ENCODE measurements at places on chromosomes 7 and 10.

DNA sequence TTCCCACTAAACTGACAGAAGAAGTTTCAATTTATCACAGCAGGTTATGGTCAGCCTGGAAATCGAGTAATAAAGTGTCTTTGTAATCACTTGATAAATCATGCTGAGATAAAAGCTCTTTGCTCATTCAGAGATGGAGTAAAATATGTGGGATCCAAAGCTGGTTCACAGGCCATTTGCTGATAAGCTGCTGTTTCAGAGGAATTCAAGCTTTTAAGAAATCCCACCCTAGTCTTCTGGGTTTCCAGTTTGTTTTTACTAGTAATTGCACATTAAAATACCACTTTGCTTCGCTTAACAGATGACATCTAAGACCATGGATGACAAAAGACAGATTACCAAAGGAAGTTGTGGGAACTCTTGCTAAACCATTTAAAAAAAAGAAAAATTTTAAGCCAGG lies 37.4 kb upstream of the CDK6 start:
- no peak for DNase-seq

DNA sequence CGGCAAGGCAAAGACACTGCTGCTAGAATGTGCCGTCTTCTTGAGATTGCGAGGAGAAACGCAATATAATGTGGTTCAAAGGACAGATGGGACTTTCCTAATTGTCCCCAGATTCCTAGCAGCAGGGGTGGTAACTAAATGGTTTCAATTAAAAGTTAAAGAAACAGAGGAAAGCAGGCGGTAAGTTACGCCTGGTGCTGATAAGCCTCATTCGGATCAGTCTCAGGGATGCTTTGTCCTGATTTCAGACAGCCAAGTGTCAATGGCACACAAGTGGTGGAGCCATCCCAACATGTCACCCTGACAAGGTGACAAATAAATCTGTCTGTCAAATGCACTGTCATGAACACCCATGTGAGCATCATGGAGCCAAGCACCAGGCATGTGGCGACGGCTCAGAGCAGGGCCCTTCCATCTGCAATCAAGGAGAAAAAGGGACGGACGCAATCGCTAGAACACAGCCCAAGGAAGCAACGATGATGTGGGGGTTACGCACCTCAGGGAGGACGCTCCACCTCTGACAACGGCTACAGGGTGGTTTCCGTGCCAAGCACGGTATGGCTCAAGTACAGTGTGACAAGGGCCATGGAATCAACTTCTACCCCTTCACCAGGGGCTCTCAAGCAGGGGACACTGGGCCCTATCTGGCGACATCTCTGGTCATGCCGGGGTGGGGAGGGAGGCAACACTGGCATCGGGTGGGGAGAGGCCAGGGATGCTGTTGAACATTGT lies 66.2 kb downstream of the CTBP2 start:
- no peak for DNase-seq

GRCh38 chr10:32054094-32054493 lies 2.1 kb downstream of the KIF5B start:
- no peak for DNase-seq

DNA sequence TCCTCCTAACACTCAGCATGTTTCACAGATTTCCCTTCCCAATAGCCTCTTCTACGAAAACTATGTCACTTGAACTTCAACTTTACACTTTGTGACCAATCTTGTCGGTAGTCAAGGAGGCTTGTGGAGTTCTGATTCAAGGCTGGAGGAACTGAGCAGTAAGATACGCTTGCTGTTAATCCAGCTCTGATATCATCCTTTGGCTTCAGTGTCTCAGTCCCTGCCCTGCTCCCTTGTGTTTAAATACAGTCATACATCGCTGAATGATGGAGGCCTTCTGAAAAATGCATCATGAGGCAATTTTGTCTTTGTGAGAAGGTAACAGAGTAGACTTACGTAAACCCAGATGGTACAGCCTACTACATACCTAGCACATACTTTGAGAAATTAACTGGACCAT lies 173.6 kb downstream of the RNF133 start:
- no peak for DNase-seq

DNA sequence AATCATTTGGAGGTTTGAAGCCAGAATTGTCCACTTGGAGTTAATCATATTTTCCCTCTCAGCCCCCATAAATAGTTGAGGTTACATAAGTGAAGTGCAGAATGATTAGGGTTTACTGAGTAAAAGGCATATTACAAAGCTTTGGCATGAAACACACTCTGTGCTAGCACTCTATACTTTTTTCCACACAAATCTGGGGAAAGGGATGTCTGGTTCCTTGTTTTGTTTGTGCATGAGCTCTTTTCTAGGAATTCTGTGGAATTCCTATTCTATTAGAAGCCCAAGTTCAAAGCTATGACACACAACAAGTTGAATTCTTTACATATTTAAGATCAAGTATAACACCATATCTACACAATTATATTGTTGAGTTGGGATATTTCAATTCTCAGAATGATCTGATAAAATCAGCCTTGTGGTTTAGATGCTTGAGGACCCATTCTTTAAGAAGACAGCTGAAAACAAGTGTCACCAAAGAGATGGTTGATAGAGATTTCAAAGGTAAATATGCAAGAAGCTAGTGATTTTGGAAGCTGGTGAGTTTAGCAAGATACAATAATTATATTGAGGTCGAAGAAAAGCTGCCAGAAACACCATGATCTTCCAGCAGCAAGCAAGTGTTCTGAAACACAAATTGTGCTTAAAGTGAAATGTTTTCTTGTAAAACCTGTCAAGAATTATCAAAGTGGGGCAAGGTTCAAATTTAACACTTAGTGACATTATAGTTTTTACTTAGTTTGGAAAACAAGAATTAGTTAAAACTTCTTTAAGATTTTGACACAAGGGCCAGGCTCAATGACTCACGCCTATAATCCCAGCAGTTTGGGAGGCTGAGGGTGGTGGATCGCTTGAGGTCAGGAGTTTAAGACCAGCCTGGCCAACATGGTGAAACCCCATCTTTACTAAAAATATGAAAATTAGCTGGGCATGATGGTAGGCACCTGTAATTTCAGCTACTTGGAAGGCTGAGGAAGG lies 122.6 kb downstream of the INHBA start:
- no peak for DNase-seq

DNA sequence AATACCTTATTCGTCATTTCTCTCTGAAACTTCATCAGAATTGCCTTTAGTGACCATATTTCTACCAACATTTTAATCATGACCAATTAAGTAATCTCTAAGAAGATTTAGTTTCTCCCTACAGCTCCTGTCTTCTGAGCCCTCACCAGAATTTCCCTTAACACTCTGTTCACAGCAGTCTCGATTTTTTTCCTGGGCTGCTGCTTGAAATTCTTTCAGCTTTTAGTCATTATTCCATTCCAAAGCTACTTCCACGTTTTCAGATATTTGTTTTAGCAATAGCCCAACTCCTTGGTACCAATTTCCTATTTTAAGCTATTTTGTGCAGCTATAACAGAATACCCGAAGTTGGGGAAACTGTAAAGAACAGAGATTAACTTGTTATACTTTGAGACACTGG lies 192.4 kb upstream of the DKK1 start:
- no peak for DNase-seq

DNA sequence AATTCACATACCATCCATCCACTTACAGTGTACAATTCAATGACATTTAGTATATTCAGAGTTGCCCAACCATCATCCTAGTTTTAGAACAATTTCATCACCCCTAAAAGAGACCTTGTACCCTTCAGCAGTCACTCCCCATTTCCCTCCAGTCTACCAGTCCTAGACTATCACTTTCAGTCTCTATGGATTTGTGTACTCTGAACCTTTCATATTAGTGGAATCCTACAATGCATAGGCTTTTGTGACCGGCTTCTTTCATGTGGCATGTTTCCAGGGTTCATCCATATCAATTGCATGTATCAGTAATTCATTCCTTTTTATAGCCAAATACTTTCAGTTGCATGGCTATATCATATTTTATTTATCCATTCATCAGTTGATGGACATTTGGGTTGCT lies 53.5 kb upstream of the SEMA3E start:
- no peak for DNase-seq

DNA sequence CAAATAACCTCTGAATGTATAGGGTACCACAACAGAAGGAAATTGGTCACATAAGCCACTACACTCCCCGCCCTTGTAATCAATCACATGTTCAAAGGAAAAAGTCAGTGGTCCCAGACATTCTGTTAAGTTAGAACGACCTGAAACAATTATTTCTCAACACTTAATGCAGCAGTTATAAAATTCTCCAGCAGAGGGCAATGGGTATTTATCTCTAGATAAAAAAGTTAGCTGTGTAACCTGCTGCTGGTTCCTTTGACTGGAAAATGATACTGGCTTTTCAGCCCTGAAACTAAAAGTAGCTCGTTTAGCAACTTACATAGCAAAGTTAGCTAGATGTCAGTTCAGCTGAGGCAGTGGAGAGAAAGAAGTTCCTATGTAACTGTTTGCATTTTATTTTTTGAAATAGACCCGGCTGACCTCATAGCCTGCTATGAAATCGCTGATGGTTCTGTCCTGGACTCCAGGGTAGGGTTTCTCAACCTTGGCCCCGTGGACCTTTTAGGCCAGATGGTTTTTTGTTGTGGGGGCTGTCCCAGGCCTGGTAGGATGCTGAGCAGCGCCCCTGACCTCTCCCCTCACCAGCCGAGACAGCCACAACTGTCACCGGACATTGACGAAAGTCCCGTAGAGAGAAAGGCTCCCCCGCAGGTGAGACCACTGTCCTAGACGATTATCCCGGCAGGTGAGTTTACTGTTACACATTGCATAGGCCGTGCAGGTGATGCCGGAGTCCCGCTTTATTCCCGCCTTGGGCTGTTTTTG lies 40.2 kb upstream of the PROSER2 start:
- no peak for DNase-seq

DNA sequence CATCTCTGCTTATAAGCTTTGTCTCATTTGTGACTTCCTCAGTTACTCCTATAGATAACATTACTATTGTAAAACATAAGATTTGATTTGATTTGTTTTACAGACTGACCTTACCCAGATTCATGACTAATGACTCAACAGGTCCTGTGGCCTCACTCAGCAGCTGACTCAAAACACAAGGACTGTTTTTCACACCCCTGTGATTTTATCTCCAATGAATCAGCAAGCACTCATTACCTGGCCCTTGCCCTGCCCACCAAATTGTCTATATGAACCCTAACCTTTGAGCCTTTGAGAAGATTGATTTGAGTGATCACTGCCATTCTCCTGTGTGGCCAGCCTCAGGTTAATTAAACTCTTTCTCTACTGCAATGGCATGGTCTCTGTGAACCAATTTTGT lies 1064.6 kb upstream of the LRRTM3 start:
- DNase-seq: no peak

GRCh38 chr10:82887488-82887887 lies 1012.5 kb downstream of the NRG3 start:
- no peak for DNase-seq

DNA sequence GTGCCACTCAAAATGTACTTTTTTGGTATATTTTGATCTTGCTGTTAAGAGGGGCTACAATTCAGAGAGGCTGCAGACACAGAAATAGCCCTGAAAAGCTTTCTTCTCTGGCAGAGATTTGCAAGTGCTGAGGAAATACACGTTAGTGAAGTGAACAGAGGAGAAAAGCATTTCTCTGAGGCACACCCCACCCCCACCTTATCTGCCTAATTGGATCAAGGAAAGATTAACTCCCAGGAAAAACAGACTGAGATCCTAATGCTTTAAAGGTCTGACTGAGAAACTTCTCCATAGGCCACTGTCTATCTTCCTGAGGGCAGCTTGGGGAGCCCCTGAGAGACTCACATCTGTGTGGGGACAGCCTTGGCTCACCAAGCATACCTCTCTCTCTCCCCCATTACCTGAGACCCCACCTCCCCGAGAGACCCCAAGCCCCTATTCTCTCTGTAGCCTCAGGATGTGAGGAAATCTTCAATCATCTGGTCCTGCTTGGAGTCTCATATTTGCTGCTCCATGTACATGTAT lies 14.8 kb upstream of the AKR1C3 start:
- no peak for DNase-seq

DNA sequence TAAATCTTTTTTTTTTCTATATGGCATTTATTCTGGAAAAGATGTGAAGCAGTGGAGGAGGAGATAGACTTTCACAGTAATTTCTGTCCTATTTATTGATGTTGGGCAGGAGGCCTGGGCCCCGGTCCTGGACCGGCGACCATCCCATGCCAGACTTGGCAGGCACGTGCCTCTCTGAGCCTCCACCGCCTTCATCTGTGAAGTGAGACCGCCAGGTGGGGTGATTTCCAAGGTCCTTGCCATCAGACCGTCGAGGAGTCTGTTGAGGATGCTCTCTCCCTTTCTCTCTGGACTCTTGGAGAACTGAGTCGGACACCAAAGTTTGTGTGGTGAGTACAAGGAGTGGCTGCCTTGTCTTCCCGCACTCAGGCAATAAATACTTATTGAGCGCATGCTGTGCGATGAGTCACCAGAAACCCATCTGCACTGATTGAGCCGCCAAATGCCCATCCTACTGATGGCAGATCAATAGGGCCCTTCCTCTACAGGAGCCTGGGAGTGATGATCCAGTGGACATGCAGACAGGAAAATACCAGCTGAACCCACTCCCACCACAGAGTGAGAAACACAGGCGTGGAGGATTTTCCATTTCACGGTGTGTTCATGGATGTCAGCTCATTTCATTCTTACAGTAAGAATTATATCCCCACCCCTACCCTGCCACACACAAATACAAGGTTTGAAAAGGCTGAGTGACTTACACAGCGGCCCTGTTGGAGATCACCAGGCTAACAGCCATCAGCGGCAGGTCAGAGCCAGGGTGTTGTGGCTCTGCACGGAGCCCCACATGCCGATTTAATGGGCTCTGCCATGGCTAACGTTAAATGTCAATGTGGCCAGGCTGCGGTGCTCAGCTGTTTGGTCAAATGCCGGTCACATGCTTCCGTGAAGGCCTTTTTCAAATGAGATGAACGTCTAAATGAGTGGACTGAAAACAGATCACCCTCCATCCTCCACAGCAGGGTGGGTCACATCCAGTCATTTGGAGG lies 11.5 kb upstream of the PRKAG2 start:
- DNase-seq: no peak

DNA sequence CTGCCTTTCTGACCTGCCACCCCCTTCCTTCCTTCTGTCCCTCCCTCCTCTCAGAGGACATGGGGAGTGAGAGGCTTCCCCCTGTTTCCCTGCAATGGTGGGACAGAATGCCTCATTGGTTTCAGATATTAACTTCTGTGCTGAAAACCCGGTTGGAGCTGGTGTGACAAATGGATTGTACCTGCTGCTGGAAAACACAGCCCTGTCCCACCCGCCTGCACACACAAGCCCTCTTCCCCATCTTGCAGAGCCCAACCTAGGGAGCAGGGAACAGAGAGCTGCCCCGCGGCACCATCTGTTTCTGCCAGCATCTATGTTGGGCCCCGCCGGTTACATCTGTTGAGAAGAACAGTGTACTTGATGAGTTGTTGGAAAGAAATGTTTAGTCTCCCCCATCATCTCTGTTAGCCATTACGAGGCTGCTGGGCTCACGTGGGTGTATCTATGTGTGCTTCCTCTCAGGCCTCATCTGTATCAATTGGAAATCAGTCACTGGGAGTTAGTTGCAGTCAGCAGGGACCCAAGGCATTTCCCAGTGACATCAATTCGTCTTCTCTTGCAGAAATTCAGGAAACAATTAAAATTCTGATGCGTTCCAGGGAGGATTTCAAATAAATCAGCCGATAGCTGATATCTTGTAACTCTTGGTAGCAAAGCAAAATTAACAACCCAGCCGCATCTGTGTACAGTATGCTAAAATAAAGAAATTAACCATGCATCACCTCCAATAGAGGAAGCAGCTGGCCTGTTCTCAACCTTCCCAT lies 725.6 kb upstream of the GALNT17 start:
- no peak for DNase-seq

- no peak for DNase-seq
Measured at GRCh38 chr7:152144557-152145245, 119.2 kb downstream of the GALNT11 start.

- no peak for DNase-seq
Measured at GRCh38 chr10:76026176-76026771, 594.9 kb downstream of the LRMDA start.
